ENCODE measurements at places on chromosomes 1 and 21.
A peak's percentile ranks its signal among the peaks of the same experiment; 100 is the strongest.

DNA sequence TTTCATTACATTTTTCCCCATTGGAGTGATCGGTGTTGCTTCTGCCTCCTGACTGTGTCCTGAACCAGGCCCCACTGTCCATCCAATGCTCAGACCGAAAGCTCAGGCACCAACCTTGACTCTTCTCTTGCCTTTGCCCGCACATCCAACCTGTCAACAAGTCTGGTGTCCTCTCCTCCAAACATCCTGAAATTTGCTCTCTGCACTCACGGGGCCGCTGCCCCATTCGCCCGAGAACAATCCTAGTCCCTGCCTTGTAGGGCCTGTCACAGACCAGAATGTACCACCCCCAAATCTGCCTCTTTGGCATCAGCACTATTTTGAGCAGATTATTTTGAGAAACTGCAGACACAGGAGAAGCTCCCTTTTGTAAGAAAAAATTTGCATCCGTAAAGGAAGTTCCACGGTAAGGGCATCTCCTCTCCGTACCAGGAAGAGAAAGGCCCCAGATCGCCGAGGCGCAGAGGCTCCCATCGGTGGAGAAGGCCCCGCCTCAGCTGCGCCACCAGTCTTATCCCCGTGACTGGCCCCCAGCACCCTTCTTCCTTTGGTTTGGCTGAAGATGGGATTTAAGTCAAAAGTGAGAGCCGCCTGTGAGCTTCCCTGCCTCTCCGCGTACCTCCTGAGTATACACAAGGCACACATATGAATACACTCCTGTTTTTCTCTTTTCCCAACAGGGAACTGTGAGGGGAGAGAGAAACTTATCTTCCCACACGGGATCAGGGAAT lies 7.1 kb downstream of the MORN1 start:
- no peak for DNase-seq

- DNase-seq = no peak
These were observed 109.3 kb downstream of the PAX7 start for GRCh38 chr1:18739897-18740296.

DNA sequence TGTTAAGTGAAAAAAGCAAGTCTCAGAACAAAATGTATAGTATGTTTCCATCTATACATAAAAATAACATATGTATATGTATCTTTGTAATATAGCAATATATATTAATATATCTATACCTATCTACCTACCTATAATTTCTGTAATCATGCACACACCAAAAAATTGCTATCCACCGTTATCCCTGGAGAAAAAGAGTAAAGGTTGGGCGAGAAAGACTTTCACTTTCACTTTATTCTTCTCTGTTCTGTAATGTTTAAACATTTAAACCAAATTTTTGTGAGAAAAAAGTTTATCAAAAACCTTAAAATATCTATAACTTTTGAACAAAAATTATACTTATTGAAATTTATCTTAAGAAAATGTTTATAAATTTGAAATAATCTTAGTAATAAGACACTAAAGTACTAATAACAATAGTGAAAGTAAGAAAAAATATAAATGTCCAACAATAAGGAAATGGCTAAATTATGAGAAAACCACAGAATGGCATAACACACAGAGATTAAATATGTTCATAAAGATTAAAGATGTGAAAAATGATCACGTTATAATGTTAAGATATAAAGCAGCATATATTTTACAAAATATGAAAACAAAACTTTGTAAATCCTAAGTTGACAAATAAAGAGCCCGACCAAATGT lies 74.0 kb upstream of the LRRC53 start:
- DNase-seq = no peak

DNA sequence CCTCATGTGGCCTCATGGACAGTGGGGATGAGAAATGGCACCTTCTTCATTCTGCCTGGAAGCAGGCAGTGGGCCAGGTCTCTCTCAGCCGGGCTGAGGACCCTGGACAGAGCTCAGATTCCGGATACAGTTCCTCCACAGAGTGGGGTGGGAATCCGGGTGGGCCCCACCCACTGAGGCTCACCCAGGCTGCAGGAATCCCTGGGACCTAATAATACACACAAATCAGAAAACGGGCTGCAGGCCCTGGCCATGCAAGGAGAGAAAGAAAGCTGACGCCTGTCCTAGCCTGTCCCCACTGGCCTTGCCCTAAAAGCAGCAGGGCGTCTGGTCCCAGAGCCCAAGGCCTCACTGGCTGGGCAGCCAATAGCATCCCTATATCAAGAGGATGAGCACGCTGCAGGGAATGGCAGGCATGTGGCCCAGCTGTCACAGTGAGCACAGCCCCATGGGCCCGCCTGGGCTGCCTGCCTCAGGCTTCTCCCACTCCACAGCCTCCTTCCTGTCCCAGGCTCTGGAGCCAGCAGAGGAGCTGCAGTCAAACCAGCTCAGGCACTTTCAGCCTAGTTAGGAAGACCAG lies 25.3 kb downstream of the ACTA1 start:
- no peak for DNase-seq

- DNase-seq = no peak
These were observed 15.6 kb downstream of the SMG7 start for GRCh38 chr1:183487674-183488442.

GRCh38 chr21:32114419-32115035 lies 164.3 kb downstream of the MIS18A start:
- DNase-seq = no peak

DNA sequence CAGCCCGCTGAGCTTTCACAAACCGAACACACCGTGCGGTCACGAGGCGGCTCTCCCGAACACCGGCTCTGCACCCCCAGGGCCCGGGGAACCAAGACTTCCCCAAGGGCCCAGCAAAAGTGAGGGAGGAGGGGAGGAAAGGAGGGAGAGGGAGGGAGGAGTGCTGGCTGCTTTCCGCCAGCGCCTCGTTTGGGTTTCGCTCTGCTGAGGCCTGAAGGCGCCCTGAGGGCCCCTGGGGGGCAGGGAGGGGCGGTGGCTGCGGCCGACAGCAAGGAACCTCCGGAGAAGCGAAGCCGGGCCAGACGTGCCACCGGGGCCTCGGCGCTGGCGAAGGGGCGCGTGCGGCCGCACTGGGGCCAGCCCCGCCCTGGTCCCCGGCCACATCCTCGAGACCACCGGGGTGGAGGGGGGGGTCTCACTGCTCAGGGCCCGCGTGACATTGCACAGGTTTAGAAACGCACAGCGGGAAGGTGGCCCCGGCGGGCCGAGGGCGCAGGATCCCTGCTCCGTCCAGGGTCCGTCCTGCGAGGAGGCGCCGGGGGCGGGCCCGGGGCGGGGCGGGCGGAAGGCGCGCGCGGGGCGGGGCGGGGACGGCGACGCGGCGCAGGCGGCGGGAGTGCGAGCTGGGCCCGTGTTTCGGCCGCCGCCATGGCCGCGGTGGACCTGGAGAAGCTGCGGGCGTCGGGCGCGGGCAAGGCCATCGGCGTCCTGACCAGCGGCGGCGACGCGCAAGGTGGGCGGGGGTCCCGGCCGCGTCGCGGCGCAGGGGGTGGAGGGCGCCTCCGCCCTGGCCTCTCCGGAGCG lies at the start of gene PFKL:
Gene PFKL, plus strand, starts transcription at position 596 of the 804 bp plus-strand sequence. Its CDS starts 53 bp downstream, at position 649.
- peak; percentile 97 for DNase-seq

DNA sequence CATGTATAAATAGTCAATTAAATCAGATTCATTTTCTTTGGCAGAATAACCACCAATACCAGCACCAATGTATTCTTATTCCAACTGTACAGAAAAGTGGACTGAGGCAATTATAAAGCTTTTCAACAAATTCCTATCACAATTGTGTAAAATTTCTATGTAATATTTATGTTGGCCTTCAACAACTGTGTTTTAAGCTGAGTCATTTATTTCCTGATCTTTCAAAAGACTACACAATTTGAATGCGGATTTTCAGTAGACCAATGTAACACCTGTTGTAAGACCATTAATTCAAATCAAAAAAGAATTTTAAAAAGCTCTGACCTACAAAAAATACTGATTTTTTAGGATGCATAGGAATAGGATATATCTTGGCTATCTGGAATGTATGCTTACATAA lies 25.5 kb downstream of the GPATCH2 start:
- DNase-seq = no peak

- DNase-seq = no peak
These were observed 1.2 kb upstream of the ATP13A2 start for GRCh38 chr1:17012775-17013490.

All from GM13977 (cell line).